Amniotic epithelial cell (primary cell): ENCODE measurements at places on chromosomes 4 and X.
A peak's percentile ranks its signal among the peaks of the same experiment; 100 is the strongest.

GRCh38 chr4:120995266-120996010, 72.9 kb upstream of the PRDM5 start:
- no peak for DNase-seq

- no peak for DNase-seq
Observed at GRCh38 chr4:8127051-8127826, 31.4 kb downstream of the ABLIM2 start.

- no peak for DNase-seq
Observed at GRCh38 chr4:159434871-159435241, 332.0 kb downstream of the RAPGEF2 start.

- DNase-seq: no peak
Observed at GRCh38 chrX:104254442-104255115, at the start of gene ESX1. Gene ESX1, minus strand, starts transcription at chrX:104254933. Its CDS starts 84 bp downstream, at chrX:104254849.

- DNase-seq: no peak
Observed at GRCh38 chrX:44621078-44621477, 78.4 kb upstream of the FUNDC1 start.

DNA sequence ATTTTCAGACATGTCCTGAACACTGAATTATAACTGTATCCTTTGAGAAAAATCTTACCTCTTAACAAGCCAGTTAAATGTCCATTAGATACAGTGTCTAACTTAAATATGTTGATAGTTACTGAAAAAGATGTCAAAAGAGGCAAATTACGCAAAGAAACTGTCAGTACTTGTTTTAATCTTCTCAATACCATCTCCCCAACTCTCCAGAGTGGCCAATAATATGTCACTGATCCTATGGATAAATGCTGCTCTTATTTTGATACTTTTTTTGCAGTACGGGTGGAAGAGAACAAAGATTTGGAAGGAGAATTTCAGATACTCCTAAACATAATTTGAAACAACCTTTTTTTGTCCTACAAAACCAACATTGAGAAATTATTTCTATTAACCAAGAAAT, 192.7 kb downstream of the CBR4 start:
- no peak for DNase-seq

DNA sequence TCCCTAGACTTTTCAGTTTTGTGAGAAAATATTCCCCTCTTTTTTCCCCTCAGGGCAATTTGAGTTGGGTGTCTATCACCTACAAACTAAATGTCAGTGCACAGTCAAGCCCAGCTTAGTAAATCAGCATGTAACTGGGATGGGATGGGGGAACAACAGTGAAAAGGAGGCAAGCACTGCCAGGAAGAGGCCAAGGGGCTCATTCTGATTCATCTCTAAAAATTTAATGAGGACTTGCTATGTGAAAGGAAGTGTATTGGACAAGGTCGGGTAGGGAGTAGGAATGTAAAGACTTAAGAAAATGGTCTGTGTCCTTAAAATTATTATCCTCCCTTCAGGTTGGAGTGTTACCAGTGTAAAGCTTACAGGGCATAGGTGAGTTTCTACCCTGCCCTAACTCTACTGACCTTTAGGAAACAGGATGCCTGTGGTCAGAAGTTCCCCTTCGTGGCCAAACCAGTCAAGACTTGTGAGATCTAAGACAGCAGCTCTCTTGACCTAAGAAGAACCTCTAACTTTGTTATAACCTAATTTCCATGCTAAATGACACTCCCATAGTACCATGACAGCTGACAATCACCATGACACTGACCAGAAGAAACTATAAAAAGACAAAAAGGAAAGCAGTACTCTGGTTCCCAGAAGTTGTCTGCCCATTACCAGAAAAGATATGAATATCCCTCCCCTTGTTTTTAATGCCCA, 194.4 kb upstream of the LDB2 start:
- DNase-seq: no peak

DNA sequence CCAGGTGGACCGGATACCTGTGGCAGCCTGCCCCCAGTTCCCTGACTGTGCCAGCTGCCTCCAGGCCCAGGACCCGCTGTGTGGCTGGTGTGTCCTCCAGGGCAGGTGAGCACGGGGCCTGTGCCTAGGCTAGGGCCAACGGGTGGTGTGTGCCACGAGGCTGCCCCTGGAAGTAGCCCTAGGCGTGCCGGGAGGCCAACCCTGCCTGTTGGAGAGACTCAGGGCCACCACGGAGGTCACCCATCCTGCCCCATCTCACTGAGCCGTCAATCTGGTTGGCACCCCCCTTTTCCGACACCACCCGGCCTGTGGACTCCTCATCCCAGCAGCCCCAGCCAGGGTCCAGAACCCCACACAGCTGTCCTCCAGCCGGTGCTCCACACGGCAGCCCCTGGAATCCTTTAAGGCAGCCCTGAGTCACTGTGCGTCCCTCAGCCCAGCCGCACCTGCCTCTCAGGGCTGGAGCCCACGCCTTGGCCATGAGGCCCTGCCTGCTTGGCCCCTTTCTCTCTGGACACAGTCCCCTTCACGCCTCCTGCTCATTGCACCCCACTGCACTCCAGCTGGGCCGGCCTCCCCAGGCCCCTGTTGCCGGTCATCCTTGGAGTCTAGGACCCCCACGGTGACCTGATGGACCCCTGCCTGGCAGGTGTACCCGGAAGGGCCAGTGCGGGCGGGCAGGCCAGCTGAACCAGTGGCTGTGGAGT, 5.3 kb downstream of the PLXNB3 start:
- no peak for DNase-seq

DNA sequence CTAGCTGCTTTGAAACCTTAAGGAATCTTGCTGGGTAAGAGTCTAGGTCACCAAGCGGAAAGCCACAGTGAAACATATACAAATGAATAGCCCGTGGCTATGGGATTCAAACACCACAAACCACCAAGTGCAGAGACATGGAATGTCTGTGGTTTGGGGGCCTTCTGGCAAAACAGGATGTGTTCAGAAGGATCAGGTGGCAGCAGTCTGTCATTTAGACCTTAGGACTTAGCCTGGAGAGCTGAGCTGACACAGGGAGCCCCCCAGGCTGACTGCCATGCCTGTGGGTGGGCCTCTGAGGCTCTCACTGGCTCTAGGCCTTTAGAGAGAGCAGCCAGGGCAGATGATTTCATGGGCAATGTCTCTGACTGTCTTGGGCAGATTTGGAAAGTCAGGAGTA, 225.6 kb downstream of the FBXW7 start:
- DNase-seq: peak; percentile 58

- DNase-seq: peak; percentile 3
Observed at GRCh38 chrX:21606002-21606401, 52.1 kb downstream of the KLHL34 start.

- peak; percentile 61 for DNase-seq
Observed at GRCh38 chr4:77040270-77040669, 35.5 kb downstream of the CCNI start.

- DNase-seq: peak; percentile 90
Observed at GRCh38 chr4:32140636-32141035, 1420.5 kb downstream of the PCDH7 start.

GRCh38 chrX:64580035-64580434, 184.8 kb upstream of the MTMR8 start:
- DNase-seq: no peak

GRCh38 chrX:136711147-136711546, 63.2 kb downstream of the CD40LG start:
- DNase-seq: peak; percentile 26

DNA sequence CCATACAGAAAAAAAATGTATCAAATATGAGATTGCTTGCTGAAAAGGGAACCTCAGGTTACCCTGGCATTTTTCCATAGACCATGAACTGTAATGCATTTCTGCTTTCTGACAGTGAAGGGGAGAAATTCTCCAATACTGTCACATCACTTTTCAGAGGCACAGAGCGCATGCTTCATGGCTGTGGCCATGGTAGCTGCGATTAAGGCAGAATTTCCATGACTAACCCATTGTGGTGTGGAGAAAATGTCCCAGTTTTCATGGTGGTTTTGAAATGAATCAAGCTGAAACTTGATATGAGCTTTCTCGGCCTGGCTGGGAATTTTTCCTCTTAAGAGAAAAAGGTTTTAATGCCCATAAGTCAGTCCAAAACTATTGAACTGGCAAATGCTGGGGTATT, 39.5 kb upstream of the MAP3K15 start:
- DNase-seq: peak; percentile 76

DNA sequence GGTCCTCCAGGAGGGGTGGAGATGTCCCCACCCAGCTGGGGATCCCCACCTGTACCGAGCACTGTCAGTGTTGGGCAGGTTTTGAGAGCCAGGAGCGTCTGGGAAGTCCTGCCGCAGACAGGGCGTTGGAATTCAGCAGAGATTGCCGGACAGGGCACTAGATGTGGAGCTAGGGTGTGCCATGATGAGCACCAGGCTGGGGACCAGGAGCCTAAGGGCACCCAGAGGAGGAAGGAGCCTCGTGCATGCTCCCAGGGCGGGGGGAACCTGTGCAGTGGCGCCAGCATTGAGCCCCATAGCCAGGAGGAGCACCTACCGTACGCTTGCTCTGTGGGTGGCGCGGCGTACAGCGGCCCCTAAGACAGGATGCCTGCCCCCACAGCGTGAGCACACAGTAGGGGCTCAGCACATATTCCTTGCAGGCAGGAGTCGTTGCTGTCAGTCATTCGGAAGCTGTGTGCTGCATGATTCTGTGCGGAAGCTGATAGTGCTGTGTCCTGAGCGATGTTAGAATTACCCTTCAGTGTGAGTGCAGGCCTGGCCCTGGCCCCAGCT, 18.8 kb upstream of the TADA2B start:
- no peak for DNase-seq

- peak; percentile 31 for DNase-seq
Observed at GRCh38 chr4:41963105-41963504, 18.5 kb upstream of the DCAF4L1 start.

DNA sequence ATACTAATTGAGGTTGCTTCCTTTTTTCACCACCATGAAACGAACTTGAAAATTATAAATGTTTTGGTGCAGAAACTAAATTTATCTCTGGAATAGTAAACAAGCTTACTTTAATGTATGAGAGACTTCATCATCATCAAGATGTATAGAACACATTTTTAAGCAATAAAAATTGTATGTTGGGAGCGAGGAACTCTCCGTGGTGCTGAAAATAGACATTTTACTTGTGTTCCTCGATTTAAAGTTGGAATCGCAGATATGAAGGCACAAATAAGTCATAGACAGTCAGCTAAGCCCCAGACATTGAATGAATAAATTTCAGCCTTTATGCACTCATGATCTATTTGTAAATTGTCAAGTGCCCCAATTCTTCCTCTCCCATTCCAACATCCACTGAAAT, 310.7 kb downstream of the STK32B start:
- peak; percentile 7 for DNase-seq

DNA sequence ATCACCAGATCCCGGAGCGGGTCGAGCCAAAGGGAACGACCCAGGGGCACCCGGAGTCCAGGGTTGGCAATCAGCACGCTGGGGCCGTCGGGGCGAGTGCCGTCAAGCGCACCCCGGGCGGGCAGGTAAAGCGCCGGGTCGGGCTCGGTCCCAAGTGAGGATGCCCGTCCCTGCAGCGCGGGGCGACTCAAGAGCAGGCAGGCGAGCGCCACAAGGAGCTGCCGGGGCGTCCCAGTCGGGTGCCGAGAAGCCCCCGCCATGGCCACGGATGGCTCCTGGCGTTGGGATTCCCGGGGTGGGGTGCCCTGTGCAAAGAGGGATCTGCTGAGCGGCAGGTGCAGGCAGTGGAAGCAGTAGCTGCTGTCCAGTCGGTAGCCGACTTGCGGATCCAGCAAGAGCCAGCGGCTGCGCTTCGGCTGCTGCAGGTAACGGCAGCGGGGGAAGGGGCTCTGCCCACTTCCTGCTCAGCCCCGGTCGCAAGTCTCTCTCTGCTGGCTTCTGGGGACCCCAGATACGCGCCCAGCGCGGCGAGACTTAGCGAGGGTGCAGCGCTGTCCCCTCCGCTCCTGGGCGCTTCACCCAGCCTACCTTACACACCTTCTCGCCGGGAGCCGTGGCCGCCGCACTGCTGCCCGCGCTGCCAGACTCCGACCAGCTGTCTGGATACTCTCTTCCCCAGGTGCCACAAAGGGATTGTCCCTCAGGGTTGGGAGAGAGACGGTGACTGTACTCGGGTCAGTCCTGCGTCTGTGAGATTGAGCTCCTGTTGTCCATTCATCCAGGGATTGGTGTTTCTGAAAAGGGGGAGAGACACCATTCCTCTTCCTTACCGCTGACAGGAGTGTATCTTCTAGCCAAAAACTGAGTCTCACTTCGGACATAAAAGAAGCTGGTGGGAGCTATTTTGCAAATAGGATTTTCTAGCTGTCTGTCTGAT, at the start of gene FREM3:
FREM3 (minus strand) TSS at position 260 of the 937 bp plus-strand sequence; CDS start at position 260, 0 bp downstream.
- no peak for DNase-seq

GRCh38 chr4:42101446-42101975, 50.9 kb downstream of the BEND4 start:
- DNase-seq: peak; percentile 80

DNA sequence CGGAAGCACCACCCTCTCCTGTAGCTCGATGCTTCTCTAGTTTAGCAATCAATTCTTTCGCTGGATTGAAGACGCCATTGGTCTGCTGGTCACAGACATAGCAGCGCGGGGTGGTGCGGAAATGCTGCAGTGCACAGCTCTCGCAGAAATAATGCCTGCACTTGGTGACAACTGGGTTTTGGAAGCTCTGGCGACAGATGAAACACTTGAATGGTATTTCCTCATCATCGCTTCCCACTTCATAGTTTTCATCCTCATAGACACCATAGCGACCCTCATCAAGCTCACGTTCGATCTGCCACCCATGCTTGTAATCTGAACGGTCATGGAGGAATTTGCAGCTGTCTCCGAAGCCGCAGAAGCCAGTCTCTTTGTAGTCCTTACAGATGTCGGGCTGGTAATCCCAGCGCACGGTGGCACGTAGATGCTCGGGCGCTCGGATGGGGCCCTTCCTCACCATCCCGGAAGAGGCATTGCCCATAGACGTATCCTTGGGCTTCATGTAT, 854 bp downstream of the RNF113A start:
- DNase-seq: no peak

DNA sequence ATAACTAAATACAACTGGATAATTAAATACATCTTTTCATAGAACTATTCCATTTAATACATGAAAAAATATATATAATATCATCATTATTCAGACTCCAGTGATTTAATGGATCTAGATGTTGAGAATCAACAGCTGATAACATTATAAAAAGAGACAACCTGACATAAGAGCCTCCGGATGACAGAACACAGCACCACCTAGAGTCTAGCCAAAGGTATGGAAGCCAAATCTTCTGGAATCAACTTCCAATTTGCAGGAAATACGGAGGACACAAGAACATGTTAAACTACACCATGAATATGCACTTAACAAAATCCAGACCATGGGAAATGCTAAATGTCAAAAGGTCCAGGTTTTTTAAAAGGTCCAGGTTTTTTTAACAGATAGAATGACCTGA, 55.0 kb downstream of the LRBA start:
- DNase-seq: peak; percentile 66

- no peak for DNase-seq
Observed at GRCh38 chr4:81632581-81633299, 161.0 kb upstream of the RASGEF1B start.

- DNase-seq: no peak
Observed at GRCh38 chr4:48119646-48120045, 14.4 kb downstream of the TXK start.

GRCh38 chrX:69386681-69387080, 117.4 kb upstream of the NALF2 start:
- DNase-seq: no peak

DNA sequence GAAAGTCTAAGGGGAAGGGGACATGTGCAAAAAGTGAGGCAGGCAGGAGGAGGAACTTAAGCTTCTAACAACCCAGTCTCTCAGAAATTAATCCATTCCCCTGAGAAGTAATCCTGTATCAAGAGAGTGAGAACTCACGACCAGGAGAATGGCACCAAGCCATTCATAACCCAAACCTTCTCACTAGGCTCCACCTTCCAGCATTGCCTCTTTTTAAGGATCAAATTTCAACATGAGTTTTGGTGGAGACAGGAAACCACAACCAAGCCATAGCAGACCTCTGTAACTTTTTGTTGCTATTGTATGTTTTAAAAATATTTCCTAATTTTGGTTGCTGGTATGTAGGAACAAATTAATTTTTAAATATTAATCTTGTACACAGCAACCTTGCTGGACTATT, 32.8 kb downstream of the PASD1 start:
- no peak for DNase-seq
